ENCODE measurements at places on chromosomes 7 and 10.

GRCh38 chr7:129553899-129554461 lies 51.6 kb downstream of the SMKR1 start:
- DNase-seq = no peak

DNA sequence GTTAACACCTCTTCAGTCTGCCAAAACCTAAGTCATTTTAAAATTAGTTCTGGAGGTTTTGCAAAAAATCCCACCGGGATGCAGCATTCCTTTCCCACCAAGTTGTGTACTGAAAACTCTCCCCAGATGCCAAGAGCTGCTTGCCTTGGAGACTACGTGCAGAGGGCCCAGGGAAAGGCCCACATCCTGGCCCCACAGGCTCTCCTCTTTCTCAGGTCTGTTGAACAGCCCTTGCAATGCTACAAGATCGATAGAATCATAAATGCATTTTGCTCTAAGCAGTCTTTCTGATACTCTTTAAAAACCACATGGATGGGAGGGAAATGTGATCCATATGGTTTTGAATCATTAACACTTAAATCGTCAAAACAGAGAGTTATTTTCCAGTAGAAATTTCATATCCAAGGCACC lies 126.7 kb upstream of the ZMIZ1 start:
- DNase-seq = no peak

- DNase-seq = no peak
Measured at GRCh38 chr10:55441777-55442176, 640.7 kb upstream of the PCDH15 start.

DNA sequence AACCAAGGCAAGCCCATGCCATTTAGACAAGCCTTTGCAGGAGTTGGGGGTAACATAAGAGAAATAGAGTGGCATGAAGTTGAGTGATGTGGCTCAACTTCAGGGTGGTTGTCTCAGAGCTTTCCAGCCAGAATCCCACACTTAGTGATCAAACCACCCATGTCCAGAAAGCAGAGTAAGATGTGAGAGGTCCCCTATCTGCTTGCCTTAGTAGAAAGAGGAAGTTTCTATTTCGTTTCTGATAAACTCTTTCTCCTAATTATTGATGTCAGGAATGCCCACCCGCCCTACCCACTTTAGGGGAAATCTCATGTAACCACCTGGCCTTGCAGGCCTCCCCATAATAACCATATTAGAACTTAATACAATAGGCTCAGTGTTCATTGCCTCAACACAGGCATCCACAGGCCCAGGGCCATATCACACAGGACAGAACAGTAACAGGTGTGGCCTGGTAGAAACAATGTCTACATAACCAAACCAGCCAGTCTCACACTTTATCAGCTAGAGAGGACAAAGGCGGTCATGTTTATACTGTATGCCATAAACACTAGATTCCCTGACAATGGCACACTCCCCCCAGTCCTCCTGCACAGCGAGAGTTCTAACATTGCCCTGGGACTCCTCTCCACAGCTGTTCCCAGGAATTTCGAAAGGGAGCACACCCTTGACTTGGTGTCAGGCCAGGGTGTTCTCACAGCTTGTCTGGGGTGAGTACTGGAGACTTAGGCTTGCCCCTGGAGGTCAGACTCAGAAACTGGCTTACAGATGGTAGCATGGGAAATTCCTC lies 364.4 kb downstream of the CXCL12 start:
- DNase-seq = no peak

GRCh38 chr7:82886324-82886723 lies 276.4 kb downstream of the PCLO start:
- DNase-seq = no peak

DNA sequence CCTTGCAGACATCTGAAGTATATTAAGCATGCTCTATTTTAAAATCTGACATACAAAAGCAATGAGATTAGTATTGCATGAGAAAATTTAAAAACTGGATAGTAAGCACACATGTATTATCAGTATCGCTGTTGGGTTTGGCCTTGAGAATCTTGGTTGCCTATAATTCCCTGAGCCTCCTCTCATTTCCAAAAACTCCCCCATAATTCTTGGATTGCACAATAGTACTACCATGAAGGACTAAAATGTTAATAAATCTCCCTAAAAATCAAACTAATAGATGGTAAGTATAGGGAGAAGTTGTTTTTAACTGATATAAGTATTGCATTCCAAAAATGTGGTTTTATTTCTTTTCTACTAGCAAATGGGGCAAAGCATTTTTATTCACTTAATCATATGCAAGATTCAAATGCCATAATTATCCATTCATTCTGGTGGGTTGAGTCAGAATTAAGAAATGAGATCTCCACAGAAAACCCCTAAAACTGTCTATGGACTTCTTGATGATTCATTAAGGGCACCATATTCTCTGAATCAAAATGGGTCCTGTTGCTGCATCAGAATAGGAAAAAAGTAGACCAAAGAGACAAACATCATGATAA lies 10.3 kb upstream of the VIM start:
- DNase-seq = no peak

GRCh38 chr10:62911210-62911963 lies 95.2 kb upstream of the EGR2 start:
- no peak for DNase-seq

Measured in WERI-Rb-1 (cell line).